Epithelial cell of alveolus of lung (primary cell): ENCODE measurements at places on chromosomes 2 and 18. TPM values are rescaled to one million over a fixed set of nuclear protein-coding genes. Genes with fewer than 3 reads are reported as not detected.

Gene LRRC30
- total RNA-seq = not detected in 2 replicates

Gene BUB1
- 11.1 and 31.0 TPM in 2 replicates for total RNA-seq

Gene NEUROD1
- not detected in 2 replicates for total RNA-seq

Gene SEPTIN10
- 51.9 and 56.9 TPM in 2 replicates for total RNA-seq

Gene GFPT1
- 20.2 and 33.1 TPM in 2 replicates for total RNA-seq

Gene ABCA12
- total RNA-seq = under 0.01 TPM in 1 of 2 replicates, not detected in the other

Gene ZNF519
- 4.4 and 5.0 TPM in 2 replicates for total RNA-seq

Gene SERPINB11
- not detected in 2 replicates for total RNA-seq

Gene ANKRD62
- total RNA-seq = not detected in 2 replicates

Gene SCTR
- not detected in 2 replicates for total RNA-seq

Gene SPC25
- total RNA-seq = 3.5 and 7.5 TPM in 2 replicates

Gene LRRTM1
- not detected in 2 replicates for total RNA-seq

Gene QPCT
- total RNA-seq = 4.5 and 24.2 TPM in 2 replicates

Gene PLGLB2
- total RNA-seq = 0.32 TPM in 1 of 2 replicates, not detected in the other

Gene LHCGR
- total RNA-seq = 0.39 TPM in 1 of 2 replicates, not detected in the other

Gene SDC1
- total RNA-seq = 12.1 and 32.2 TPM in 2 replicates
